ENCODE measurements at places on chromosomes 7 and 10. TPM values are rescaled to one million over a fixed set of nuclear protein-coding genes. Genes with fewer than 3 reads are reported as not detected.

The ABCB1 gene
- not detected for total RNA-seq

The PDCD11 gene
- total RNA-seq, result 60.6 TPM

The SPDYE8 gene
- not detected for total RNA-seq

The ZC3HAV1L gene
- total RNA-seq, result 22.2 TPM

The ITPRID1 gene
- total RNA-seq, result not detected

The ITIH5 gene
- 3.0 TPM for total RNA-seq

The GRM8 gene
- not detected for total RNA-seq

The ANXA11 gene
- total RNA-seq, result 99.7 TPM

The SLC13A4 gene
- total RNA-seq, result 0.31 TPM

The PDK4 gene
- not detected for total RNA-seq

The OR6V1 gene
- not detected for total RNA-seq

The CDHR1 gene
- total RNA-seq, result not detected

The GPR15LG gene
- total RNA-seq, result not detected

The PTPN20 gene
- not detected for total RNA-seq

GRCh38 chr7:128150223-128150865 is 90.7 kb upstream of the LEP start:
- DNase-seq, result no peak

- DNase-seq, result no peak
Measured at GRCh38 chr7:48274662-48275061, 103.4 kb downstream of the ABCA13 start.

- no peak for DNase-seq
Measured at GRCh38 chr7:134856091-134856490, 76.7 kb downstream of the CALD1 start.

DNA sequence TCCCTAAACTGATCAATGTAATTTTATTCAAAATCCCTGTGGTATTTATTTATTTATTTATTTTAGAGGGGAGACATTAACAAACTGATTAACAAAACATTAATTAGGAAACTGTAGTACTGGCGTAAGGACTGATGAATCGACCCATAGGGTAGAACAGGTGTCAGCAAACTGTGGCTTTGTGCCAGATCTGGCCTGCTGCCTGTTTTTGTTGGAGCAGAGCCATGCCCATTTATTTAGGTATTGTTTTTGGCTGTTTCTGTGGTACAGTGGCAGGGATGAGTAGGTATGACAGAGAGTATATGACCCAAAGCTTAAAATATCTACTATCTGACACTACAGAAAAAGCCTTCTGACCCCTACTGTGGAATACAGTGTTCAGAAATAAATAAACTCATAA is 332.5 kb upstream of the ETV1 start:
- DNase-seq, result peak; percentile 82

- no peak for DNase-seq
Measured at GRCh38 chr7:149020483-149020882, 7.8 kb downstream of the PDIA4 start.

GRCh38 chr7:14871880-14872279 is 30.7 kb downstream of the DGKB start:
- DNase-seq, result no peak

- DNase-seq, result no peak
Measured at GRCh38 chr10:106682175-106682574, 482.3 kb downstream of the SORCS1 start.

- no peak for DNase-seq
Measured at GRCh38 chr7:40990841-40991240, 712.0 kb downstream of the INHBA start.

DNA sequence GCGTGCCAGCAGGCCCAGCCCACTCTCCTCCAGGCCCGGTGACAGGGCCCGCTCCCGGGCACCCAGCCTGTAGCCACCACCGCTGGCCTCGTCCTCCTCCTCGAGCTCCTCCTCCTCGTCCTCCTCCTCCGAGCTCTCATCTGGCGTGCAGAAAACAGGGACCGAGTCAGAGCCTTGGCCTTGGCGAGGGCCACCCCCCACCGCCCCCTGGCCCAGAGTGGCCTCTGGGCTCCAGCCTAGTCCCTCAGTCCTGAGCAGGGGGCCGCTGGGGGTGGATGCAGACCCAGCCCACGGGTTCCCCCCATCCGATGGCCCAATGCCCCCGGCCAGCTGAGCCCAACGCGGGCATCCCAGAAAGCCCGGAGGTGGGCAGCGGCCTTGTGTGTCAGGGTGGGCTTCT is 62.9 kb downstream of the SLC29A4 start:
- DNase-seq, result no peak

DNA sequence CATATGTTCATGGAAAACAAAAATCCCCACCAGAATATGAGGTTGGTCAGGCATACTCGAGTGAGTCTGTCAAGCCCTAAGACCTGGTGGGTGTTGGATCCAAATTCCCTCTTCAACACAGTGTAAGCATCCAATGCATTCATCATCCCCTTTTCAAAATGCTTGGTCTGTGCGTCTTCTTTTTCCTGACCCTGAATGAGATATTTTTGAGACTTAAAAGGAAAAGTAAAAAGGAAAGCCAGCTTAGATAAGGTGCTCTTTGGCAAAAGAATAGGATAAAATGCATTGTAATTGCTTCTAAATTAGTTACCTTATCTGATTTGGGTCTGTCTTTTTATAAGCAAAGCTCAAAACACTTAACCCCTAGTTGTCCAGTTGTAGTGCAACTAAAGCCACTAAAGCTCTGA is 331.5 kb downstream of the PTEN start:
- DNase-seq, result no peak

- DNase-seq, result no peak
Measured at GRCh38 chr7:106640368-106641141, 20.4 kb downstream of the CCDC71L start.

- DNase-seq, result no peak
Measured at GRCh38 chr7:1323178-1324027, 90.7 kb downstream of the UNCX start.

- no peak for DNase-seq
Measured at GRCh38 chr10:1944487-1944886, 207.2 kb upstream of the ADARB2 start.

DNA sequence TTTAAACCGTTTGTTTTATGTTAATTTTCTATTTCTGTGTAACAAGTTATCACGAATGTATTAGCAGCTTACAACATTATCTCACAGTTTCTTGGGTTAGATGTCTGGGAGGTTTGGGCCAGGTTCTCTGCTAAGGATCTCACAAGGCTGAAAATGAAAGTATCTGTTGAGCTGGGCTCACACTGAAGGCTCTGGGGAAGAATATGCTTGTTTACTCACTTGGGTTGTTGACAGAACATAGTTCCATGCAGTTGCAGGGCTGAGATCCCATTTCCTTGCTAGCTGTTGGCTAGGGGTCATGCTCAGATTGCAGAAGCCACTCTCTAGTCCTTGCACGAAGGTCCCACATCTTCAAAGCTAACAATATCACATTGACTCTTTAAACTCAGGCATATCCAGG is 266.6 kb upstream of the GNAI1 start:
- no peak for DNase-seq

GRCh38 chr10:6781133-6781770 is 201.2 kb upstream of the PRKCQ start:
- no peak for DNase-seq

- DNase-seq, result no peak
Measured at GRCh38 chr10:71187197-71187596, 25.2 kb upstream of the UNC5B start.

DNA sequence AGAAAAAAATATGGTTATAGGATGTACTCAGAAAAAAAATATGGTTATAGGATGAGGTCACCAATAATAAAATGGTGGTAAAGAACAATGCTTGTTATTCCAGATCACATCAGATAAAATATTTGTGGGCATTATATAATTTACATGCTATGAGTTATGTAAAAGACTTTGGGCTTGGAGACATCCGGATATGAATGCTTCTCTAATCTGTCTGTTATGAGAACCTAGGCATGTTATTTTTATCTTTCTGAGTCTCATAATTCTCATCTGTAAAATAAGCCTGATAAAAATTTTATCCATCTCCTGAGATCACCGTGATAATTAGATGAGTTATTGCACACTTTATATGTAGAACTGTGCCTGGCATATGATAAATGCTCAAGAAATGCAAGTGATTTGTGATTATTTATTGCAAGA is 37.8 kb downstream of the DKK1 start:
- DNase-seq, result no peak

- no peak for DNase-seq
Measured at GRCh38 chr10:95457319-95457886, 103.8 kb downstream of the SORBS1 start.

- no peak for DNase-seq
Measured at GRCh38 chr7:116786791-116787443, 75.5 kb upstream of the CAPZA2 start.

DNA sequence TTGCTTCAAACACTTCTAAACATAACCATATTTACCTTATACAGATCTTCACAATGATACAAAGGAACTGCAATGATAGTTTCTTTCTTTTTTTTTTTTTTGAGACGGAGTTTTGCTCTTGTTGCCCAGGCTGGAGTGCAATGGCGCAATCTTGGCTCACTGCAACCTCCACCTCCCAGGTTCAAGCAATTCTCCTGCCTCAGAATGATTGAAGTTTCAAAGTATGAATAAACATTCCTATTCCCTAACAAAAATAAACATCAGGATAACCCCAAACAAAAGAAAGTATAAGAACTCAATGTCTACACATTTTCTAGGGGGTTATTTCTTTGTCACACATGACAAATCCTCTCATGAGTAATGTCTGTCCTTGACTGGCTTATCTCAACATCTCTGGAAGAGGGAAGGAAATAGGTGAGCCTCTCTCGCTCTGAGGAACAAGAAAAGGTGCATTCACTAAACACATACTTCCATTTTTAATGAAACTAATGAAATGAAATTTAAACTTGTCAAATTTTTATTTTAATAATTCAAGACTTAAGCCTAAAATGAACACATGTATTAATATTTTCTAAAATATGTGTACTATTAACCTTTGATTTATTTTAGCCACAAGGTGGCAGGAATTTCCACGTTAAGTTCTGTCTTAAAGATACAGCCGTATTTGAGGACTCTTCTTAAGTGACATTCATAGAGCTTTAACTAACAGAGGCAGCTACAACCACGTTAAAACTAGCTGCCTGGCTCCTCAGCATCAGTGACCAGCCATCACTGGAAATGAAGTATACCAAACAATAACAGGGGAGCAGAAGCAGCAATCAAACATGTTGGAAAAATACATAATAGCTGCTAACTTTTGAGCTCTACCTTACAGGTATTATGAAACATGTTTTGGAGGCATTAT is 58.3 kb downstream of the MALSU1 start:
- DNase-seq, result peak; percentile 11

GRCh38 chr7:35647171-35647574 is 47.8 kb downstream of the HERPUD2 start:
- peak; percentile 81 for DNase-seq

DNA sequence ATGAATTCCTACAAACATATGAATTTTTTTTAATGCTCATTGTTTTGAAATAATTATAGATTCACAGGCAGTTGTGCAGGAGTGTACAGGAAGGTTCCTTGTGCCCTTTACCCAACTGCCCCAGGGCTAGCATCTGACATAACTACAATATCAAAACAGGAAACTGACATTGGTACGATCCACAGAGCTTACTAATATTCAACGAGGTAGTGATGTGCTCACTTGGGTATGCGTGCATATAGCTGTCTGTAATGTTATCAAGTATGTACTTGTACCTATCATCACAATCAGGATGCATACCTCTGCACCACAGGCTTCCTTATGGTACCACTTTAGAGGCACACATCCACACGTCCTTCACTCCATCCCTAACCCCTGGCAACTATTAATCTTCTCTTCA is 68.3 kb downstream of the BMS1 start:
- DNase-seq, result no peak

GRCh38 chr10:85857791-85858190 is 508.8 kb downstream of the GRID1 start:
- DNase-seq, result no peak

DNA sequence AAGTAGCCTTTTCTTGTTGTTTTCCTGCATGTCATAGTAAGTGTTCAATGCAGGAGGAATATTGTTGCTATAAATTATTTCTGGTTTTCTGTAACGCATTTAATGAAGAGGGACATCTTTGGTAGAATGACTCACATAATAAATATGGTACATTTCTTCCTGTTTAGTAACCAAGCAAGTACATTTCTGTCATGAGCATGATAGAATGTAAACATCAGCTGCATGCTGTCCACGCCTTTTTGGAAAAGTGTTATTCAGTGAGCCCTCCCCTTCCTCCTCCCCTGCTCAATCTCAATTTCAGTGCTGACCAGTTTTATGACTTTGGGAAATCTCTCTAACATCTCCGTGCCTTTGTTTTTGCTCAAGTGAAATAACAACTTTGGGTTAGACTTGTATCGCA is 664.0 kb downstream of the XPNPEP1 start:
- DNase-seq, result no peak

- no peak for DNase-seq
Measured at GRCh38 chr10:123847686-123848432, 43.7 kb downstream of the CPXM2 start.

DNA sequence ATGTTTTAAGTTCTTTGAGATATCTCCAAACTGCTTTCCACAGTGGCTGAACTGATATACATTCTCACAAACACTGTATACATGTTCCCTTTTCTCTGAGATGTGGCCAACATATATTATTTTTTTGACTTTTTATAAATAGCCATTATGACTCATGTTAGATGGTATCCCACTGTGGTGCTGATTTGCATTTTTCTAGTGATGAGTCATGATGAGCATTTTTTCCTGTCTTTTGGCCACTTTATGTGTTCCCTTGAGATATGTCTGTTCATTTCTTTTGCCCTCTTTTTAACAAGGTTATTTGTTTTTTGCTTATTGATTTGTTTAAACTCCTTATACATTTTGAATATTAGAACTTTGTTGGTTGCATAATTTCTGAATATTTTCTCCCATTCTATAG is 1055.1 kb downstream of the NXPH1 start:
- DNase-seq, result no peak

GRCh38 chr7:14504134-14504533 is 398.4 kb downstream of the DGKB start:
- no peak for DNase-seq

Measured in G401 (cell line).